CD4-positive, CD25-positive, alpha-beta regulatory T cell (primary cell): ENCODE measurements at places on chromosomes 1 and 21. TPM values are rescaled to one million over a fixed set of nuclear protein-coding genes. Genes with fewer than 3 reads are reported as not detected.

The PLA2G2C gene
- total RNA-seq = not detected

The ATP5PF gene
- total RNA-seq = 36.1 TPM

DNA sequence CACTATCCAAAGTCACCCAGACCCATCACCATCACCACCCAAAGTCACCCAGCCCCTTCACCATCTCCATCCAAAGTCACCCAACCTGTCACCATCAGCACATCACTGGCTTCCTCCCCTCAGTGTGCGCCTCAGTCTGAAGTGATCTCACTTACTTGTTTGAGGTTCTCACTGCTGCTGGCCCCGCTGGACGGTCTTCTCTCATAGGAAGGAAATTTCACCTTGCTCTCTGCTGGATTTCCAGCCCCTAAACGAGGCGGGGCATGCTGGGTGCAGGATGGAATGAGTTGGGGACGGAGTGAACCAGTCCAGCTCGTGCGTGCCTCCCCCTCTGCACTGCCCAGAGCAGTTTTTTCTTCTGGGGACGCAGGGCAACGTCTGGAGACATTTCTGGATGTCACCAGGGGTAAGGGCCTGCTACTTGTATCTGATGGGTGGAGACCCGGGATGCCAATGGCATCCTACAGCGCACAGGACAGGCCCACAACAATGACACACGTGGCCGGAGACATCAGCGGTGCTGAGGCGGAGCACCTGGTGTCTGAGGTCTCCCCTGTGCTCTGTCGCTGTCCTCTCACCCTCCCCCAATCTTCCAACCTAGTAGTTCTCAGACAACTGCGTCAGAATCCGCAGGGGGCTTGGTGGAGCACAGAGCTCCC is 38.6 kb downstream of the PDE9A start:
- no peak for DNase-seq

GRCh38 chr1:115210302-115210711 is 121.0 kb upstream of the TSPAN2 start:
- no peak for DNase-seq

DNA sequence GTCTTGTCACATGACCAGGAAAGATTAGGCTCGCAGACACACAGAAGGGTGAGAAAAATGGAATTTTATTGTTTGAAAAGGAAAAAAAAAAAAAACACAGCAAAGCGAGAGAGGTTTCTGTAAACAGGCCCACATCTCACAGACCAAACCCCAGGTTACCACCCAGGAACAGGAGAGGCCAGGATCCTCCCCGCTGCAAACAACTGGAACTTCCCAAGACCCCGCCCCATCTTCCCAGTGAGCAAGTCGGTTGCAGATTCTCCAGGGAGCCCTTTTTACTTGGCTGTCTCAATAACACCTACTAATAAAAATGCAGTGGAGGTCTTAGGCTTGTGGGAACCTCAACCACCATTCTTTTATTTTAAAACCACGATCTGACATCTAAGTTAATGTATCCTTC is 84.7 kb upstream of the ETS2 start:
- no peak for DNase-seq

DNA sequence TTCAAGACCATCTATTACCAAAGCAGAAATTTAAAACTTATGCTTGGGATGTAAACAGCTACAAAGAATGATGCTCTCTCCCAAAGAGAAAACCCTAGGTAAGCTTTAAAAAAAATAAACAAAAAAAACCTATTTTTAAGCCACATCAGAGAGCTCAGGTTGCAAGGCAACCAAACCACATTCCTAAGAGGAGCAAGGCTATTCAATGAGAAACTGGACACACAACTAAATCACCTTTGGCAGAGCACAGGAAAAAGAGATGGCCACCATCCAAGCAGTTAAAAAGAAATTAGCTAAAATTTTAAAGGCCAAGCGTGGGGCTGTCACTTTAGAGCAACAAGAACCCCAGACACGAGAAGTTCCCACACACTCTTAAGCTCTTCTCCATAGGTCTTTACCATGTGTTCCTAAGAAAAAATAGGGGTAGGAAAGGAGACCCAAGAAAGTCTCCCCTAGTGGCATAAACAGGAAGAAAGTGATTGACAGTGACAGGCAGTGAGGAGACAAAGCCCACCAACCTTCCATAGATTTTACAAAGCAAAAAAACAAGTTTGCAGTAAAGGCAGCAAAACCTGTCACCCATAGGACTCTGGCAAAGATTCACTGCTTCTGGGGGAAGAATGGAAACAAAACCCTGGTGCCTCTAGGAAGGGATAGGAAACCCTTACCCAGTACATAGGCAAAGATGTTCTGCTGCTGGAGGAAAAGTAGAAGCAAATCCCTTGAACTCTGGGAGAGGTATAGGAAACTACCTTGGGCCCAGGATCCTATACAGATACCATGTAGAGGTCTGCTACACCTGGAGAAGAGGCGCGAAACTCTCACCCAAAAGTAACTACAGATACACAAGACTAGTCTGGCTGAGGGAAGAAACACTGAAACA is 68.5 kb downstream of the FOXJ3 start:
- no peak for DNase-seq

GRCh38 chr1:114344656-114345055 is 166.3 kb downstream of the TRIM33 start:
- no peak for DNase-seq

GRCh38 chr1:205766038-205766437 is 9.2 kb downstream of the RAB29 start:
- DNase-seq = no peak

- no peak for DNase-seq
Measured at GRCh38 chr1:237858992-237859391, 31.7 kb downstream of the ZP4 start.

DNA sequence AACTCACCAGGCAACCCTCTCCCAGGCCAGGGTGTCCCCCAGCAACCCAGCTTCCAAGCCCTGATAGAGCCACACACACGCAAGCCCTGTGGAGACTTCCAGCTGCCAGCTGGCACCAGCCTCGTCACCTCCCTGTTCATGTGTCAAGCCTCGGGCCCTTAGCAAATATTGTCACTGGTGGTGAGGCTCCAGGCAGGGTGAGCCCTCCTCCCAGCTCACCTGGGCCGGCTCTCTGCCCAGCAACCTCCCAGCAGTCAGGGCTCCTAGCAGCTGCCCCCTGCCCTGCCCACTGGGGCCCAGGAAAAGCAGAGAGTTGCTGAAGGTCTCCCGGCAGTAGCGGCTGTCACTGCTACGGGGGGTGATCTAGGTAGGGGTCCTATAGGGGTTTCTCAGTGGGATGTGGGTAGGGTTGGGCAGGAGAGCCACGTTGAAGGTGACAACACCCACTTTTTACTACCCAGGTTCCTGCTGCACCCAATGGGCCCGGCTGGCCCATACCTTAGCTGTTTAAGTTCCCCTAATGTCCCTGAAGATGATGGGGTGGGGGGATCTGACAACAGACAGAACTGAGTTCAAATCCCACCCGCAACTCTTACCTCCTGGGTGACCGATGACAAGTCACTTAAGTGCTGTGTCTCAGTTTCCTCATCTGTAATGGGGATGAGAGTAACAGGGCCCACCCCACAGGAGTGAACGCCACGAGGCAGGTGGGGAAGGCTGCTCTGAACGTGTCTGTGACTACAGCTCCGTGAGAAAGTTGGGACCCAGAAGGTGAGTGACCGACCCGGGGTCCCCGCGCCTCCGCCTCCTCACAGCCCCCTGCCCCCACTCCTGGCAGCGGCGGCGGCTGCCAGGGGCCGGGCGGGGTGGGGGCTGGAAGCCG is 678 bp downstream of the TTC39A start:
- DNase-seq = no peak

The RIMS3 gene
- total RNA-seq = 3.8 TPM

The ZNF593OS gene
- total RNA-seq = not detected

The ESRRG gene
- total RNA-seq = not detected

DNA sequence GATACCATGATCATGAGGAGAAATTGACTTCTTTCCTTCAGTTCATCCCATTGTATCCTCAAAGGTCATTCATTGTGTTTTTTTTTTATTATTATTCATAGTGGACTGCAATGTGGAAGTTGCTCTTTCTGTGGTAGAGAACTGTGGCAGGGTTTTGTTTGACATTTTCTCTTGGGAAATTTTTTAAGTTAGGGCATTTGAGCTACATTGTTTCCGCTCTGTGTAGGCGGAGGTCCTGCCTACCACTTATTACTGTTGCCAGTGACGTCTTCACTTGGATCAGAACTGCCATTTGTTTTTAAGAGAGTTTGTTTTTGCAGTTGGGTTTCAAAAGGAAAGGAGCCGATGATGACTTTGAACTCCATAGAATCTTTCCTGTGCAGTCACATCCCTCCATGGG is 287.4 kb upstream of the FMN2 start:
- DNase-seq = no peak

DNA sequence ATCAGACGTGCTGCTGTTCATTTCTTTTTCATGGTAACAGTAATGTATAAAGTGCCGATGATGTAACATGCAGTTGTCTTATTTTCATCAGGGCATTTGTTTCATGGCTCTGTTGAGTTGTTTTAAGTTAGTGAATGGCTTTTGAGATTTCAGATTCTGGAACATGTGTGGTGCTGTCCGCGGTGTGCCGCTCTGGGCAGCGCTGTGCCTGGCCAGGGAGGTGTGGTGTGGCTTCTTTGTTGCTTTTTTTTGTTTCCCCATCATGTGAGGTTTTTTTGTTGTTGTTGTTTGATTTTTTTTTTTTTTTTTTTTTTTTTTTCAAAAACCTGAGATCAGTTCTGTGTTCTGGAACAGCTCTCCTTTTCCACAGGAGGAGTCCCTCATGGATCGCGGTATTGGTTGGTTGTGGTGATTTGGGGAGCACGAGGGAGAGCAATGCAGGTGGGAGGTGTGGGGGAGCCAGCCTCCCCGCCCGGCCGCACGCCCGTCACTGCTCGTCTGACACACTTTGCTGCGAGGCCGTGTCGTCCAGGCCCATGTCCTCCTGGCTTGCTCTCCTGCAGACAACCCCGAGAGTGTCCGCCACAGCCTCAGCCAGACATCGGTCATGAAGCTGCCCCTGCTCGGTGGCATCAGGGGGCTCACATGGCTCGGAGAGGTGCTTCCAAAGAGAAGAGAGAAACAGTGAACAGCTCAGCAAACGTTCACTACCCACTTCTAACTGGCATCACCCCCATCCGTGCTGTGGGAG is 33.6 kb downstream of the NTPCR start:
- no peak for DNase-seq

DNA sequence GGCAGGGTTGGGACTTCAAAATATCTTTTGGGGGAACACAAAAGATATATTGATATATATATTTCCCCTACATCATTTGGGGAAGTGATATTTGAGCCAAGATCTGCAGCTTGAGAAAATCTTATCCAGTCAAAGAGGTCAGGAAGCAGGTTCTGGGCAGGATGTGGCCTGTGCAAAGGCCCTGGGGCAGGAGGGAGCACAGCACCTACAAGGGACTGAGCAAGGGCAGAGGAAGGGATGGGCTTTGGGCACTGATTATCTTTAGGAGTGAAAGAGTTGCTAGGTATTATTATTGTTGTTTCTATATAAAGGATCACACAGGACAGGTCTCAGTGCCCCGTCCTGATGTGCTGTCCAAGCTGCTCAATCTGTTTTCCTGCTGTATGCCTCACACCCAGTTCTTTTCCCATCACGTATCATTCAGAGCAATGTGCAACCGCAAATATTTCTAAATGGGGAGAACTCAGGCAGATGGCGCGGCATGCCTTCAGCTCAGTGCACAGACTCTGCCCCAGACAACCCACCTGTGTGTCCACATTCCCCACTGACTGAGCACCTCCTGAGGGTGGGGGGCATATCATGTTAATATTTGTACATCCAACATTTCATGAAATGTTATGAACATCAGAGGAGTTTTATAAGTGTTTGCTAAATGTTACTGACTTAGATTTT is 28.1 kb upstream of the GPR137B start:
- no peak for DNase-seq

- no peak for DNase-seq
Measured at GRCh38 chr1:47174656-47175020, 15.2 kb downstream of the PDZK1IP1 start.

GRCh38 chr1:240385985-240386978 is 225.7 kb downstream of the GREM2 start:
- no peak for DNase-seq
